ENCODE measurements at places on chromosomes 3 and 15.

- no peak for DNase-seq
These were observed 218.9 kb upstream of the RORA start for GRCh38 chr15:61447981-61448380.

DNA sequence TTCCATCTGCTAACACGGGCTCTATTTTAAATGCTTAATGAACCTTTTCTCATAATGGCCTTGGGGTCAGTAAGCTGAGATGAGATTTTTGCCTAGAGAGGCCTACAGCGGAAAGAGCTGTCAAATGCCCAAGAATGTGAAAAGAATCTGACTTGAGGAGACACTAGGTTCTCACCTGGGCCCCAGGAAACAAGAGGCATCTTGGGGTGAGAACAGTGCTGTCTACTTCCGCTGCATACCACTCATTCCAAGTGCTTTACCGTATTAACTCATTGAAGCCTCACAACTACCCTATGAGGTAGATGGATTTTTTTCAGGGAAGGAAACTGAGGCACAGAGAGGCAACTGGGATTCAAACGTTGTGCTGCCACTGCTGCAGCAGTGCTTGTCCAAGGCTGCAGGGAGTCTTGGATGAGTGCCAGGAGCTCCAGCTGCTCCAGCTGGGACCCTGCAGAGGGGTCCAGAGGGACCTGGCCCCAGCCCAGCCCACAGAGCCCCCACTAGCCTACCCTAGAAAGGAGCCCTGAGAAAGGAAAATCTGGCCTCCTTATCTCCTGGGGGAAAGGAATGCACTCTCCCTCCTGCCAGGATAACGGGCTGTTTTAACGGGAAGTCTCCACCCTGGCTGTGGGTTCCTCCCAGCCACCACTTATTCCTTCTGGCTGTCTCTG, 68.4 kb downstream of the SLC12A8 start:
- no peak for DNase-seq

GRCh38 chr3:30193625-30194044, 412.8 kb upstream of the TGFBR2 start:
- DNase-seq = no peak

DNA sequence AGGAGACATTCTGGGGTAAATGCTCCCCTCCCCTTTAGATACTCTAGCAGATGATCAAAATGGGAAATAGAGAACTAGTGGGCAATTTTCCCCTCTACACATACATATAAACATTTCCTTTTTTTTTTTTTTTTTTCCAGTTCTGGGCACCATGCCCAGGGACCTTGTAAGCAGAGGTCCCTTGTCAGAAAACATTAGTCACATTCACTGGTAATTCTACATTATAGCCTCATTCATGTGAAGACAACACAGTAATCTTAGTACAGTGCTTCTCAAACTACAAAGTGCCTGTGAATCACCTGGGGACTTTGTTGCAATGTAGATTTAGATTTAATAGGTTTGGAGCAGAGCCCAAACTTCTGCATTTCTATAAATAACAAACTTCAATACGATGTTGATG, 60.1 kb upstream of the ACTC1 start:
- DNase-seq = no peak

GRCh38 chr3:41682996-41683395, 278.9 kb downstream of the ULK4 start:
- no peak for DNase-seq

DNA sequence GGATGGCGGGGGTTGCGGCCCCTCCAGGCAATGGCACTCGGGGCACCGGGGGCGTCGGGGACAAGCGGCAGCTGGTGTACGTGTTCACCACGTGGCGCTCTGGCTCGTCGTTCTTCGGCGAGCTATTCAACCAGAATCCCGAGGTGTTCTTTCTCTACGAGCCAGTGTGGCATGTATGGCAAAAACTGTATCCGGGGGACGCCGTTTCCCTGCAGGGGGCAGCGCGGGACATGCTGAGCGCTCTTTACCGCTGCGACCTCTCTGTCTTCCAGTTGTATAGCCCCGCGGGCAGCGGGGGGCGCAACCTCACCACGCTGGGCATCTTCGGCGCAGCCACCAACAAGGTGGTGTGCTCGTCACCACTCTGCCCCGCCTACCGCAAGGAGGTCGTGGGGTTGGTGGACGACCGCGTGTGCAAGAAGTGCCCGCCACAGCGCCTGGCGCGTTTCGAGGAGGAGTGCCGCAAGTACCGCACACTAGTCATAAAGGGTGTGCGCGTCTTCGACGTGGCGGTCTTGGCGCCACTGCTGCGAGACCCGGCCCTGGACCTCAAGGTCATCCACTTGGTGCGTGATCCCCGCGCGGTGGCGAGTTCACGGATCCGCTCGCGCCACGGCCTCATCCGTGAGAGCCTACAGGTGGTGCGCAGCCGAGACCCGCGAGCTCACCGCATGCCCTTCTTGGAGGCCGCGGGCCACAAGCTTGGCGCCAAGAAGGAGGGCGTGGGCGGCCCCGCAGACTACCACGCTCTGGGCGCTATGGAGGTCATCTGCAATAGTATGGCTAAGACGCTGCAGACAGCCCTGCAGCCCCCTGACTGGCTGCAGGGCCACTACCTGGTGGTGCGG, 1.9 kb downstream of the CHST2 start:
- DNase-seq = peak; percentile 57

- DNase-seq = no peak
These were observed 11.2 kb upstream of the SHC4 start for GRCh38 chr15:48974882-48975281.

- DNase-seq = no peak
These were observed 32.1 kb upstream of the NTRK3 start for GRCh38 chr15:88288661-88289060.

- no peak for DNase-seq
These were observed 3.9 kb downstream of the NEIL1 start for GRCh38 chr15:75350601-75351361.

DNA sequence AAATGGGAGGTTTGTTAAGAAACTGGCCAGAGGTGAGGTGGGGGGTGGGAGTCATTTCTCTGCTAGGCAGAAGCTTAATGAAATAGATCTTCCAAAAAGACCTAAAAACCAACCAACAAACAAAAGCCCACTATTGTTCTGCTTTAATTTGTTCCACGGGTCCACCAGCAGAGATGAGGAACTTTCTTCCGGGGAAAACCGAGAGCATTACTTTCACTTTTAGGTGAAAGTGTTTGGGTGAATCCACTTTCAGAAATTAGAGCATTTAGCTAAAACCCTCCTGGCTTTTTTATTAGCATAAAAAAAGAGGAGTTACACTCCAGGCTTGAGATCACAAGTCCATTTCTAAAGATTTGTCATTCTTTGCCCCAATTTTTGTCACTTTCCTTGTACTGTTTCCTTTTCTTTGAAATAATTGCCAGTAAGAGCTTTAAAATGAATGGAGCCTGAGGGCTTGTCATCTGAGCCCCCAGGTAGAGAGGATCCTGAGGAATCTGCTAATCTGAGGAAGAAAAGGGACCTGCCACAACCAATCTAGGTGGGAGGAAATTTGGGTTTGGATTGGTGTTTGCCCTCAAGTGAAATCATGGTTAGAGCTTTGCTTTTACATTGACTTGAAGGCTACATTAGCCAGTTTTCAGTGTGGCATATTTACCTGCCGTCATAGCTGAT, 667.6 kb downstream of the NAALADL2 start:
- DNase-seq = no peak

DNA sequence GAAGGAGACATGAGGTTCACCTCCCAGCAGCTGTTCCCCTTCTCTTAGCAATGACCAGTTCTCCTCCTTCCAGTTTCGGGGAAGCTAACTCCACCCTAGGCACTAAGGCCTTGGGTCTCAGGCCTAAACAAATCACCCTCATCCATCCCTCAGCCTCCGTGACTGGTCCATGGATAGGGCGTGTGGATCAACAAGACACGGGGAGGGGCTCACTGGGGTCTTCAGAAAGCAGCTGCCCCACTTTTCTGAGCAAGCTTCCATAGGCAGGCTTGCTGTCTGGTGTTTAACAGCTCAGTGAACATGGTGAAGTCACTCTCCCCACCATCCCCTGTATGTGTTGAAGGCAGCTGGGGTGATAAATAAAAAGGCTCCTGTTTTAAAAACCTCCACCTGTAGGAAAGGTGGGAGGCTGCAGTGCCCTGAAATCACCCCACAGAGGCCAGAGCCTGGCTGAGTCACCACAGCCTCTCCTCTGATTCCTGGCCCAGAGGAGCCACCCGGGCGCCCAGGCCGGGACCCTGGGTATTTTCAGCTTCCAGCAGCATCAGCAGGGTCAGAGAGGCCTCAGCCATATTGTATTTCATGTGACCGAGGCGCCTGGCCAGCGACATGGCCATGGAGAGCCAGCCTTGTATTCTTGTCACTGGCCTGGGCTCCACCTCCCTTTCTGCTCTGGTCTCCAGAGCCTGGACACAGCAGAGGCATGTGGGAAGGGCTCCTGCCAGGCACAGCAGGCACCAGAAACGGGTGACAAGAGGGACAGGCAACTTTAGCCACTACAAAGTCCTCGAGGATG, 60.3 kb upstream of the HERC1 start:
- peak; percentile 24 for DNase-seq

DNA sequence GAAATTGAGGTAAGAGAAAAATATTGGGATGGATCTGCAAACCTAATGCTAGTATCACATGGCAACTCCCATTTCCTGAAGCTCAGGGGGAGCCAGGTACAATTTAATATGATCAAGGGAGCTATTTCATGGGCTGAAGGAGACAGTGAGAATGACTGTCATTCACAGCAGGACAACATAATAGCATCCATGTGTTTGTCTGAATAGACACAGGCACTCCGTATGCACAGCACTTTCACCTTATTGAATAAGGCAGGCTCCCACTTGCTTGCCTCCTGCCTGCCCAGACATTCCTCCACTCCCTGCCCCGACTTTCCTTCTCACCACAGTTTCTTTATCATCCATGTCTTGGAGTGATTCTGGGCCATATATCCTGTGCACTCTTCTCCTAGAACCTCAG, 156.6 kb upstream of the SLC24A5 start:
- no peak for DNase-seq

- DNase-seq = no peak
These were observed 33.0 kb downstream of the ZIC4 start for GRCh38 chr3:147373301-147373700.

DNA sequence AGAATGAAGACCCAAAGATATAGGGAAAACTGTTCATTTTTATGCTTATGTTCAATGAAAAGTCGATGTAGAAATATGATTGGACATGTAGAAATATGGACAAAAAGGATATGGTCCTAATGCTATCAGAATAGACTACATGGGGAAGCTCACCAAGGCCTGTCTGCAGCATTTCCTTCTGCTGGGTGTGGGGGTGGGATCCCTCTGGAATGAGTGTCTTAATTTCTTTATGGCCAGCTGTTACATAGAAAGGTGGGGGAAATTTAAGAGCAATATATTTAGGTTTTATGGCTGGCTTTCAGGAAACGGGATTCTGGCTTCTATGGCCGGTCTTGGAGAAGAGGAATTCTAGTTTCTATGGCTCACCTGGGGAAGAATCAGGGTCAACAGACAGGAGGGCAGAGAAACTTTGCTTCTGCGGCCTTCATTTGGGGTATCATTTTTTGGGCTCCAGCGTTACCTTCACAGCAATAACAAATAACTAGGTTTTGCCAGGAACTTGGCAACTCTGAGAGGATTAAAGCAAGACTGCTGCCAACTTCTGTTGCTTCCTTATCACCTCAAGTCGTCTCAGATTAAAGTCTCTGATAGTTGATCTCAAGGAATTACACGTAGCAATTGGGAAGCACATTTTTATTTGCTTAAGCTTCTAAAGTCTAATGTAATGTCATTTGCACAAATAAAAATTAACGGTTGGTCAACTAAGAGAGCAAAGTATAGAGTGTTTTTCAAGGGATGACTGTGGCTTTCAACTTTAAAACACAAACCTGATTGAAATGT, 57.0 kb upstream of the GATM start:
- no peak for DNase-seq

- DNase-seq = no peak
These were observed 1455.6 kb upstream of the GBE1 start for GRCh38 chr3:83216919-83217594.

GRCh38 chr3:99410789-99411311, 227.5 kb upstream of the COL8A1 start:
- DNase-seq = no peak

DNA sequence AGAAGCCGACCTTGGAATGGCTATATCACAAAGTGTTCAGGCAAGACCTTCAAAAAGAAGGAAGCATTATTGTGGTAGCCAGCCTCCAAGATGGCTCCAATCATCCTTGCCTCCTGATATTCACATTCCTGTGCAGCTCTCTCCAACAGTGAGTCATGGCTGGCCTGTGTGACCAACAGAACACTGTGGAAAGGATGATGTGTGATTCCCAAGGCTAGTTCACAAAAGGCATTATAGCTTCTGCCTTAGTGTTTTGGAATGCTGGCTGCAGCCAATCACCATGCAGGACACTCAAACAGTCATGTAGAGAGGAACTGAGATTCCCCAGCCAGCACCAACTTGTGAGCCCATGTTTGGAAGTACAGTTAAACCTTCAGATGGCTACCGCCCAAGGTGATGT, 102.6 kb downstream of the EFL1 start:
- no peak for DNase-seq

DNA sequence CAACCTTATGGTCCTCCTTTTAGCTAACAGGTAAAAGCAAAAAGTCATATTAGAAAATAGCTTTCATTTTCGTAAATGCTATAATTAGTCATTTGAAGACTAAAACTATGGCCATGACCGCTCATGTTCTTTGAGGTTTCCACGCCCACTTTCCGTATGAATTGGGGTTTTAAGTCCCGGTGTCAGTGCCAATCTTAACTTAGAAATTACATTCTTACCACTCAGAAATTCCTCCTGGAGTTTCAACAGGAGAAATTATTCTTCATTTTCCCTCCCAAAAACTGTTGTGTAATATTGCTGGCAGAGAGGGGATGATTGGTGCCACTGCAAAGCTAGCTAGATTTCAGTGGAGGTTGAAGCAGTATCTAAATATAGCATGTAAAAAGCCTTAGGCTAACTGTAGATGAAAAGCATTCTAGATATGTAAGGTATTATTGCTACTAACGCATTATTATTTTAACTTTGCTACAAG, 71.0 kb upstream of the MDFIC2 start:
- no peak for DNase-seq

GRCh38 chr3:59731943-59732342, 682.1 kb upstream of the CFAP20DC start:
- DNase-seq = no peak

- DNase-seq = no peak
These were observed 82.4 kb upstream of the VGLL4 start for GRCh38 chr3:11726146-11726545.

DNA sequence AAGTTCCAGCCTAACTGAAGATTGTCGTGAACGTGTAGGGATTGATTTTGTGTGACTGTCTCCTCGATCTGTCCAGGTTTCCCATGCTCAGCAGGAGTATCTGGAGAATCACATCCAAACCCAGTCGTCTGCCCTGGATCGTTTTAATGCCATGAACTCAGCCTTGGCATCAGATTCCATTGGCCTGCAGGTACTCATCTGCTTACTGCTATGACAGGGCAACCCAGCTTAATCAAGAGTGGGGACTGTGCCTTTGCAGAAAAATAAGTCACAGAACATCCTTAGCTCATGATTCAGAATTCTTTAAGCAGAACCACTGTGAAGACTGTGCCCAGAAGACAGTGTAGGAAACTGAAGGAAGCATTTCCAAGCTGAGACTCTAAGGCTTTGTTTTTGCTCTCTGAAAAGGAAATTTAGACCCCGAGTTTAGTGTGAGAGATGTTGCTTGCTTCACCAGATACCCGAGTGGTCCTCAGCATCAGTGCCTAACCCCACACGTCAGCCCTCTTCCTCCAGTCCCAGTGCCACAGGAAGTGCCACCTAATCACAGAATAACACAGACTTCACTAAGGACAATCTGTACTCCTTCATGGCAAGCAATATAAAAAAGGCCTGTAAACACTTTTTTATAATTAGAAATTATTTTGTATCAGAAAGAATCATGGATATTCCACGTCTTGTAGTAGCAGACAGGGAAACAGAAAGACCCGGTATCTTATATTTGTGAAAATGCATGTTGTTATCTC, 34.2 kb downstream of the MYZAP start:
- no peak for DNase-seq

GRCh38 chr3:74357881-74358280, 256.6 kb downstream of the CNTN3 start:
- no peak for DNase-seq

All from lower lobe of right lung (tissue), 2 donors.